ENCODE measurements at places on chromosomes 12 and 14. TPM values are rescaled to one million over a fixed set of nuclear protein-coding genes. Genes with fewer than 3 reads are reported as not detected.

DNA sequence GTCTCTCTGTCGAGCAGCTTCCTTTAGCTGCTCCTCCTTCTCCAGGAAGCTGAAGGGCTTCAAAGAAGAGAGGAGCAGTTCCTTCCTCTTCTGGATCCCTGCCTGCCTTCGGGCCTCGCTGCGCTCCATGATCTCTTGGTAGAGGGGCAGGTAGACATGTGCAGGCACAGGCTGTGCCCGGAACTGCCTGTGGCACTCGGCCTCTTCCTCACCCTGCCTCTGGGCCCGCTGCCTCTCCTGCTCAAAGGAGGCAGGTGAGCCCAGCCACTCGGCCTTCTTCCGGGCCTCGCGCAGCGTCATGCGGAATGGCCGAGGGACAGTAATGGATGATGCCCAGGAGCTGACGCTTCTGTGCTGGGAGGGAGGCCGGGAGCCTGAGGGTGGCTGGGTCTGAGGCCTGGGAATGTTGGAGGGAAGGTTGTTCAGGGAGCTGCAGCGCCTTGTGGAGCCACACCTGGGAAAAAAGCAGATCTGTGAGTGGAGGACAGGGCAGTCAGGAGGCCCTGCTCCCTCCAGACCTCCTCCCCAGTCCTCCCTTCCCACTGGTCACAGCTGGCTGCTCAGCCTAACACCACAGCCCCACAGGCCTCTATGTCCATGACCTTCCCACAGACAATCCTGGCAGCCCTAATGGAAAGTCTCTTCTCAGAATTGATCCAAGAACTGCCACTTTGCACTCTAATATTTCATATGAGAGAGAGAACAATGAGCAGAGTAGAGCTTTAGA lies 5.3 kb downstream of the FAM161B start:
- no peak for DNase-seq

DNA sequence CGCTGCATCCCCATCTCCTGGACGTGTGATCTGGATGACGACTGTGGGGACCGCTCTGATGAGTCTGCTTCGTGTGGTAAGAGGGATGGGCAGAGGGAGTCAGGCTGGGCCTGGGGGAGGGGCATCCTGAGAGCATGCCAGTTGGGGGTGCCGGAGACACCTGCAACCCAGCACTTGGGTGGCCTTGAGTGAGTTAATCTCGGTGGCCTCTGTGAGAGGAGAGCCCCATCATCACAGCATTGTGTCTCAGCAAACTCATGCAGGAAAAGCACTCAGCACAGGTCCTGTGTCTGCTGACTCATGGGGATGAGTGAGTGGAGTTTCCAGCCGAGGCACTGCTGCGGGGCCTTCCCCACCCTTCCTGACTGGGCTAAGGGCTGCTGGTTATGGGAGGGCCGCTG lies 19.6 kb upstream of the LRP1-AS start:
- DNase-seq: no peak

DNA sequence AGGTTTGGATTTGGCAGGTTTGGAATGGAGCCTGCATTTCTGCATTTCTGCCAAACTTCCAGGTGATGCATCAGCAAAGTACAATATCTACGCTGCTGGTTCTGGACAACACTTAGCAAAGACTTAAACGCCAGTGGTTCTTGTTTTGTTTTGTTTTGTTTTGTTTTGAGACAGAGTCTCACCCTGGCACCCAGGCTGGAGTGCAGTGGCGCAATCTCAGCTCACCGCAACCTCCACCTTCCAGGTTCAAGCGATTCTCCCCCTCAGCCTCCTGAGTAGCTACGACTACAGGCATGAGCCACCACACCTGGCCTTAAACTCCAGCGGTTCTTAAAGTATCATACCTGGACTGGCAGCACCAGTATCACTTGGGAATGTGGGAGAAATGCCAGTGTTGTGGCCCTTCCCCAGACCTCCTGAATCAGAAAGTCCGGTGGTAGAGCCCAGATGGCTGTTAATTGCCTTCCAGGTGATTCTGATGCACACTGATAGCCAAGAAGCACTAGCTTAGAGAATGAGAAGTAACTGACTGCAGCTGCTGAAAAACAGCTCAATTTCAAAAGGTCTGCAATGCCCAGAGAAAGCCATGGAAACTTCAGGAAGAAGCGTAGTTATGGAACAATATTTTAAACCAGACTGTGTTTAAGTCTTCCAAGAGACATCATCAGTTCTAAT lies 114.8 kb upstream of the FOXN3 start:
- DNase-seq: peak; percentile 18

GRCh38 chr12:74259199-74259598 lies 278.4 kb upstream of the ATXN7L3B start:
- no peak for DNase-seq

Gene CCDC197
- total RNA-seq: not detected

- no peak for DNase-seq
These were observed 132.2 kb upstream of the NUDT4 start for GRCh38 chr12:93245543-93245942.

GRCh38 chr12:116614194-116614915 lies 55.2 kb downstream of the MAP1LC3B2 start:
- no peak for DNase-seq

Gene CD27
- 0.31 TPM for total RNA-seq

DNA sequence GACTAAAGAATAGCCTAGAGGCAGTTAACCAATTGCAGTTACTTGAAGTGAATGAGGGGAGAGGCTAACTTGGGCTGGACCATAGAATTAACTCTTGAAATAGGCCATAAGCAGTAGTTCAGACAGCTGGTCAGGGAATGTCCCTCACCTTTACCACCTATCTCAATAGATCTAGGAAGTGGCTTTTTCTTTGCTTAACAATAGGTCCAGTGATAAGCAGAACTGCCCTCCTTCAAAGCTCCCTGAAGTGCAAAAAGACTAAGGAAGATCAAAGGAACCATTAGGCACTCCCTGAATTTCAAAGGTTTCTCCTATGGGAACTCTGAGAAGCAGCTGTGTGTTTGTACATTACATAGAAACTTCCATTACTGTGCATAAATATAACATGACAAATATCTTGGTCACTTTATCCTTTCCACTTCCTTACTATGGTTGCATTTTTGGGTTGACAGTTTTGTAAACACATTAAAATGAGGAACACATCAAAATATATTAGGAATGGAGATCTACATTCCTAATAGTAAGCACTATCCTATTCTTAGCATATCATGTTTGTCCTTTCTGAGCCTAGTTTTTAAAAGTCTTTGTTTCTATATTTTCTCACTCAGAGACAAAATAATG lies 7.2 kb upstream of the NAA30 start:
- no peak for DNase-seq

Gene LRRC10
- total RNA-seq: not detected

Gene PDE3A
- total RNA-seq: 25.8 TPM

GRCh38 chr12:1544996-1545700 lies 49.2 kb downstream of the FBXL14 start:
- no peak for DNase-seq

DNA sequence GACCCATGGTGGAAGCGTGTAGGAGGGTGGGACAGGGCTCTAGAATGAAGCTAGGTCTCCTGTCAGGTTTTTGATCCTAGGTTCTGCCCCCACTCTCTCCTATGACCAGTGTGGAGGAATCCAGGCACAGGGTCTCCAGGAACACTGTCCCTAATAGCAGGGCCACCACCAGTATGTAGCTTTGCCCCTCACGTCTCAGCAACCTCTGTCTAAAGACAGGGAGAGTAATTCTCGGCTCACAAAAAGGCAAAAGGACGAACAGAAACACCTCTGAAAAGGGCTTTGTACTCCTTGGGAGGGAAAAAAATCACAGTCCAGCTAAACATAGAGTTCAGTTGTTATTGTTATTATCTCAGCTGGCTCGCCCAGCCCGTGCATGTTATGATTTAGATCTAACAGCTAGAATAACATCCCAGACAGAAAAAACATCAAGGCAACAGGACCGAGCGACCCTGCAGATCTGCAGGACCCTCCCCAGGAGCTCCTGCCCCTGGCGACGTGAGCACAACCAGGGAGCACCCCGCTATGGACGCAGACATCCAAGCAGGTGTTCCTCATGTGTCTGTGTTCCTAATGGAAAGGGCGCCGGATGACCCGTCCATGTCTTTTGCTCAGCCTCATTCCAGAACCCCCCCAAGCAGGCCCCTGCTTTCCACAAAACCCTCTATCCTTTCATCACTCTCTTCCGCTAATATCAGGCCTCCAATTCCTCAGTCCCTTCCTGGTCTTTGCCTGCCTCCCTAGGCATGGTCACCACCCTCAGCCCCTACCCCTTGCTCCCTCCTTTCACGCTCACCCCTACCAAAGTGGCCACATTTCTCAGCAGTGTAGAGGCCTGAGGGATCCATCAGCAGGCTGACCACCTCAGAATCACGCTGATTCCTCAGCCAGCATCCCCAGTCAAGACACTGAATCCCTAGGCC lies 14.2 kb upstream of the SLC6A12 start:
- DNase-seq: no peak

DNA sequence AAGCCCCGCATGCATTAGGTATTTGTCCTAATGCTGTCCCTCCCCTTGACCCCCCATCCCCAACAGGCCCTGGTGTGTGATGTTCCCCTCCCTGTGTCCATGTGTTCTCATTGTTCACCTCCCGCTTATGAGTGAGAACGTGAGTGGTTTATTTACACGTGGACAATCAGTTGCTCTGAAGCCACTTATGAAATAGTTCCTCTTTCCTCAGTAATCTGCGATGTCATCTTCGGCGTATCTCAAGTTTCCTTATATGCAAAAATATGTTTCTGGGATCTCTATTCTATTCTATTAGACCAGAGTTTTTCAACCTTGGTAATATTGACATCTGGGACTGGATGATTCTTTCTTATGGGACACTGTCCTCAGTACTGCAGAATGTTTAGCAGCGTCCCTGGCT lies 56.0 kb upstream of the DCD start:
- no peak for DNase-seq

DNA sequence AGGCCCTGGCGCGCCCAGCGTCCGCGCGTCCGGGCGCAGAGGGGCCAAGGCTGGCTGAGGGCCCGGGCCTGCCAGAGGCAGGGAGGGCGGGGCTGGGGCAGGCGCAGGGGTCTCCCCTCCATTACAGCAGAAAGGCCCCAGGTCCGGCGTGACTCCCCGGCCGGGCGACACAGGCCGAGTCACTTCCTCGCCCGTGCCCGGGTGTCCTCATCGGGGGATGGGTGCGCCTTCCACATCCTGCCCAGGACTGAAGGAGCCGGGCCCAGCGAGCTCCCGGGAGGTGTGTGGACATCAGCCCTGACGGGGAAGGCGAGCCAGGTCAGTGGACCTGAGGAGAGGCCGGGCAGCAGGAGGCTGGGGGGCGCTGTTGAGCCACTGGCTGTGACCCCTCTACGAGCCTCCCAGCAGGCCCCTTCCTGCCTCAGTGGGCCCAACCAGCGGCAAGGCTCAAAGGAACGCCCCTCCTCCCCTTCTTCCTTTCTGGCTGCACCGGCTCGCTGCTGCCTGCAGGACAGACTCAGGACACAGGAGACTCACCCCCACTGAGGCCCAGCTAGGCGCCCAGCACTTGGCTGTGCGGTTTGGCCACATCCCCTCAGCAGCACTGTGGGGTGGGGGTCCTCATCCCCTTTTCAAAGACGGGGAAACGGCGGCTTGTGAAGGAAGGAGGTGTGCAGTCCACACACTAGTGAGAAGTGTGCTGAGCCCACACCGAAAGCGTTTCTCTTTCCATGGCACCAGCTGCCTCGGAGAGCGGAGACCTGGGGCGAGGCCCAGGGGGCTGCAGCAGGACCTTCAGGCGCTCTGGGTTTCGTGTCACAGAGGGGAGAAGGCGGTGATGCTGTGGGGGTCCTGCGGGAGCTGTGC lies 606 bp downstream of the TNFAIP2 start:
- DNase-seq: no peak

DNA sequence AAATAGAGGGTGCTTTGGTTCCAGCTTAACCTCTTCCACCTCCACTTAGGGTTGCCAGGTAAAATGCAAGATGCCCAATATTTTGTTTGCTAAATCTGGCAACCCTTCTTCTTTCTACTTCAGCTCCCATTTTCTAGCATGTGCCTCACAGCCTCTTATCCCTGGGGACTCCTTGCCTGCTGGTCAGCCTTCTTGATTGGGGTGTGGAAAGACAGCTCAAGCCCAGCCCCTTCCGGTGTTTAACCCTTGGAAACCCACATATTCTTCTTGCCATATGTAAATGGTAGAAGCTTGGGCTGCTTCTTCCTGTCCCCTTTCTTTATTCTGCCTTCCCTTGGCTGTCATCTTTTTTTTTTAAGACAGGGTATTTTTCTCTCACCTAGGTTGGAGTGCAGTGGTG lies 5.7 kb downstream of the SPIC start:
- DNase-seq: no peak

Gene GALNT8
- total RNA-seq: 2.1 TPM

Gene C1QL4
- total RNA-seq: not detected

GRCh38 chr12:116048879-116049278 lies 228.6 kb downstream of the MED13L start:
- DNase-seq: no peak

- peak; percentile 77 for DNase-seq
These were observed 129.5 kb downstream of the ETV6 start for GRCh38 chr12:11778713-11779685.

Gene GUCY2C
- 0.21 TPM for total RNA-seq

GRCh38 chr14:41072776-41073175 lies 533.9 kb upstream of the LRFN5 start:
- DNase-seq: no peak

Gene ALX1
- 2.7 TPM for total RNA-seq

DNA sequence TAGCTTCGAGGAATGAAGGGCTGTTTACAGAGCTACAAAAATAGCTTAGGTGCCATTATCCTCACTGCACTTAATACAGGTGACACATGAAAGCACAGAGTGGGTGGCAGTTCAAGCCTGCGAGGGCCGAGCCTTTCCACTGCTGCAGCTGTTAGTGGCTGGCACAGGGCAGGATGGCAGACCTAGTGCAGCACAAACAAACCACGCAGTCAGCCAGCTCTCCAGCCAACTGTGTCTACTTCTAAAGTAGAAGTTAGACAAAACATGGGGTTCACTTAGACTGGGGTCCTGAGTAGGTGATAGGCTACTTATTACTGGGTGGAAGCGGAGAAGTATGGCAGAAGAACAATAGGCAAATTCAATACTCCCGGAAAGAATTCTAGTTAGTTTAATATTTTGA lies 95.4 kb downstream of the DUSP16 start:
- DNase-seq: no peak

Gene METTL1
- 6.9 TPM for total RNA-seq

DNA sequence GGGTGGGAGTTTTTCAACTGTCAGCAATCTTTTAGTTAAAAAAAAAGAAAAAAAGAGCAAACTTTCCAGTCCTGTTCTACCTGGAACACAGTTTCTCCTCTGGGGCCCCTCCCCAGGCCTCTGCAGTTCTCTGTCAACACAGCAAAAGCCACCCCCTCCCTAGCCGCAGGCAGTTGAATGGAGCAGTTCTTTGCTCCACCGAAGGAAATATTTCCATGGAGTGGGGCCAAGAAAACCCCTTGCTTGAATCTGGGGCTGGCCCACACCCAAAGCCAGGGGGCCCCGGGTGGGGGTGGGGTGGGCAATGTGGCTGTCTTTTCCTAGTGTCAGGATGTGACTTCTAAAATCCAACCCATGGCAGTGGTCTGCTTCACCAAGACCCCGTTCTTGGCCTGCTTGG lies 5.0 kb upstream of the MEG3 start:
- DNase-seq: peak; percentile 93

Measured in tongue (tissue), 3 donors.